Cerebellum (tissue), 4 donors: ENCODE measurements at places on chromosomes 5 and 9.
A peak's percentile ranks its signal among the peaks of the same experiment; 100 is the strongest.

- no peak for DNase-seq
Measured at GRCh38 chr5:96260009-96260408, 173.0 kb downstream of the PCSK1 start.

DNA sequence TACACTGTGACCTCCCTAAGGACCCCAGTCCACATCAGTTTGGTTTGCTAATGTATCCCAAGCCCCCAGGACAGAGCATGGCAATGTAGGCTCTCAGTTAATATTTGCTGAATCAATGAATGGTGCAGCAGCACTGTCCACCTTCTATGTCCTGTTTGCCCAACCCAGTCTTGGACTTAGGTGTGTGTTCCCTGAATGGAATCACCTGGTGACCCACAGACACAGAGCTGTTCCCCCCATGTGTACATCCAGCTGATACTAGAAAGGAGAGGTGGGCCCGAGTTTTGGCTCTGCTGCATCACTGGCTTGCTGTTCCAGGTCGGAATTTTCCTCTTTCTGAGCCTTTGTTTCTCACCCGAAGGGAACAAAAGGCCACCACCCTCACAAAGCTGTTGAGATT, 180.2 kb downstream of the AOPEP start:
- DNase-seq = no peak

GRCh38 chr5:88829775-88830174, 53.2 kb downstream of the MEF2C start:
- no peak for DNase-seq

GRCh38 chr9:98357921-98358535, 102.6 kb upstream of the TBC1D2 start:
- no peak for DNase-seq

DNA sequence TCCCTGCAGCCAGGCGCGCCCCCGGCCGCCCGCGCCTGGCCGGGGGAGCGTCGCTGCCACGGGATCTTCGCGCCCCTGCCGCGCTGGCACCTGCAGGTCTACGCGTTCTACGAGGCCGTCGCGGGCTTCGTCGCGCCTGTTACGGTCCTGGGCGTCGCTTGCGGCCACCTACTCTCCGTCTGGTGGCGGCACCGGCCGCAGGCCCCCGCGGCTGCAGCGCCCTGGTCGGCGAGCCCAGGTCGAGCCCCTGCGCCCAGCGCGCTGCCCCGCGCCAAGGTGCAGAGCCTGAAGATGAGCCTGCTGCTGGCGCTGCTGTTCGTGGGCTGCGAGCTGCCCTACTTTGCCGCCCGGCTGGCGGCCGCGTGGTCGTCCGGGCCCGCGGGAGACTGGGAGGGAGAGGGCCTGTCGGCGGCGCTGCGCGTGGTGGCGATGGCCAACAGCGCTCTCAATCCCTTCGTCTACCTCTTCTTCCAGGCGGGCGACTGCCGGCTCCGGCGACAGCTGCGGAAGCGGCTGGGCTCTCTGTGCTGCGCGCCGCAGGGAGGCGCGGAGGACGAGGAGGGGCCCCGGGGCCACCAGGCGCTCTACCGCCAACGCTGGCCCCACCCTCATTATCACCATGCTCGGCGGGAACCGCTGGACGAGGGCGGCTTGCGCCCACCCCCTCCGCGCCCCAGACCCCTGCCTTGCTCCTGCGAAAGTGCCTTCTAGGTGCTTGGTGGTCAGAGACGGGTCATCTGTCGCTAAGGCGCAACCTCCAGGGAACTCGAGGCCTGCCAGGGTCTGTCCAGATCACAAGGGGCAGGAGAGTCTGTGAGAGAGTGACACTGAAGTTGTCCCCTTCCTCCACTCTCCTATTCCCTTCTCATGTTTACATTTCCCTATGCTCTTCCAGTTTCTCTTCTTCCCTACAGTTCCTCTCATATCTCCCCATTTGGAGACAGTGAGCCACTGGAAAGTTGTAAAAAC, 1.3 kb downstream of the GPR150 start:
- DNase-seq = peak; percentile 28

- no peak for DNase-seq
Measured at GRCh38 chr5:125914471-125914870, 508.7 kb upstream of the GRAMD2B start.

- no peak for DNase-seq
Measured at GRCh38 chr9:131487621-131488031, 15.1 kb upstream of the POMT1 start.

- DNase-seq = no peak
Measured at GRCh38 chr5:172147857-172148256, 40.2 kb downstream of the STK10 start.

GRCh38 chr5:94094793-94095441, 353.5 kb upstream of the POU5F2 start:
- no peak for DNase-seq

DNA sequence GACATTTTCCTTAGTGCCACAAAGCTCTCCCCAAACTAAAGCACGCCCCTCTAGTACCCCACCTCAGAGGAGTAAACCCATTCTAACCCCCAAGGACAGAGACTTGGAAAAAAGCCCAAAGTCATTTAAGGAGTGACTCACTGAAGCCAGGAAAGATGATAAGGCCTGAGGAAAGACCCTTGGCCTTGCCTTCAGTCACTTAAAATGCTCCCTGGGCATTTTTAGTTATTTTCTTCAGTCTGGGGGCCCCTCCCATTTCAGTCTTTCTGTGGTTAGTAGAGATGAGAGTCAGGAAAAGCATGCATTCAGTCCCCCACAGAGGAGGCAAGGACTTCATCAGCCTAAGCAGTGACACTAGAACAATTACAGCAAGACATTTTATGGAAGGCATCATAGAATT, 13.7 kb upstream of the TLX3 start:
- no peak for DNase-seq

GRCh38 chr5:24005384-24005783, 498.0 kb downstream of the PRDM9 start:
- no peak for DNase-seq

GRCh38 chr9:68975365-68976043, 38.4 kb downstream of the PRKACG start:
- DNase-seq = no peak

DNA sequence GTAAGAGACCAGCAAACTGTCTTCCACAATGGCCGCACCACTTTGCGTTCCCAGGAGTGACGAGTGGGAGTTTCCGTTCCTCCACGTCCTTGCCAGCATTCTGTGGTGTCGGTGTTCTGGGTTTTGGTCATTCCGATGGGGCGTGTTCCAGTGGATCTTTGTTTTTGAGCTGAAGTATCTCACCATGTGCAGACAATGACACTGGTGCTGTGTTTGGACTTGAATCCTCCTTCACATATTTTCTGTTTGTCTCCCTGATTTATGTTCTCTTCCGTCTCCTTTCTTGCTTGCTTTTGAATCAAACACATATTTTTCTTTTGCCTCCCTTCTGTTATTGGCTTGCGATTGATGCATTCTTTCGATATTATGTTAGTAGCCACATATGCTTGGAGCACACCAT, 60.8 kb upstream of the IRX4 start:
- DNase-seq = no peak

- no peak for DNase-seq
Measured at GRCh38 chr9:34035656-34036055, 13.0 kb downstream of the UBAP2 start.

GRCh38 chr9:112218908-112219307, 43.8 kb upstream of the SUSD1 start:
- no peak for DNase-seq

- no peak for DNase-seq
Measured at GRCh38 chr5:131381777-131382176, 117.9 kb downstream of the CDC42SE2 start.

DNA sequence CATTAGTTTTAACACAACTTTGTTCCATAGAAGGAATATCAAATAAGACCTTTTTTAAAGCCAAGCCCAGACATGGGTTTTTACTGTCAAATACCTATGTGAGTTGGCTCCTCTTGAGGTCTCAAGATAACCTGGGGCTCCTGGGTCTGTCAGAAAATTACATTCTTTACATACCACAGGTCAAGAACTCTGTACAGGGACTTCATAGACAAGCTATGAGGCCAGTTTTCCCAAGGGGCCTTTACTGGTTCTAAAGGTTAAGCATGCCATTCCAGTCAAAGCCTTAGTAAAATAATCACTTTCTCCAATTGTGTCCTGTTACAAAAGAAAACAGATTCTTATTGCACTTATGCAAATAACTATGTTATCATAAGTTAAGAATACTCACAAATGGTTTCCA, 15.5 kb upstream of the SMC2 start:
- DNase-seq = no peak

DNA sequence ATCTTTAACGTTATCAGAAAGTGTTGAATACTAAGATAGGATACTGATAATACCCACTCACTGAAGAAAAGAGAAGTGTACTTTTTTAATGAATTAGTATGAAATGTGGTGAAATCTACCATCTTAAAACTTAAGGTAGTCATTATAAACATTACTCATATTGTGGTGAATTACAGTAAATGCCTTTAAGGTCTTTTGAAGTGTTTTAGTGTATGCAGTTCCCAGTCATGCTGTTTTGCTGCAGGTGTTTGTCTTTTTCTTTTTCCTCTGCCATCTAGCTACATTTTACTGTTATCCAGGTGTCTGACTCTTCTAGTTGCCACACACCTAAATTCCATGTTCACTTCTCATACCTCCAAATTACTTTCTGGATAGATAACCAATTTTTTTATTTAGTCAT, 72.6 kb downstream of the ERMP1 start:
- no peak for DNase-seq

- DNase-seq = no peak
Measured at GRCh38 chr9:116360016-116360415, 206.4 kb downstream of the PAPPA start.

GRCh38 chr9:111909444-111909843, 12.8 kb downstream of the UGCG start:
- no peak for DNase-seq

- no peak for DNase-seq
Measured at GRCh38 chr5:37075399-37075950, 173.7 kb downstream of the CPLANE1 start.

DNA sequence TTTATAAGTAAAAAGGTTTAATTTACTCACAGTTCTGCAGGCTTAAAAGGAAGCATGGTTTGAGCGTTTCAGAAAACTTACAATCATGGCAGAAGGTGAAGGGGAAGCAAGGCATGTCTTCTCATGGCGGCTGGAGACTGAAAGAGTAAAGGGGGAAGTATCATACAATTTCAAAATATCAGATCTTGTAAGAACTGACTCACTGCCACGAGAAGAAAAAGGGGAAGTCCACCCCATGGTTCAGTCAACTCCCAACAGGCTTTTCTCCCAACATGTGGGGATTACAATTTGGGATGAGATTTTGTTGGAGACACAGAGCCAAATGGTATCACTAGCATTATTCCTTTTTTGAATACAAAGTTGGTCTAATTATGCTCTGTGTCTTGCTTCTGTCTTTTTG, 627.9 kb upstream of the ST8SIA4 start:
- no peak for DNase-seq

GRCh38 chr5:178330791-178331404, 98.3 kb upstream of the PHYKPL start:
- DNase-seq = no peak

GRCh38 chr5:67578011-67578410, 381.4 kb upstream of the CD180 start:
- DNase-seq = no peak
